ENCODE measurements at places on chromosomes 3 and 15.

- DNase-seq, result no peak
These were observed 7.6 kb downstream of the HSPBAP1 start for GRCh38 chr3:122786066-122786465.

DNA sequence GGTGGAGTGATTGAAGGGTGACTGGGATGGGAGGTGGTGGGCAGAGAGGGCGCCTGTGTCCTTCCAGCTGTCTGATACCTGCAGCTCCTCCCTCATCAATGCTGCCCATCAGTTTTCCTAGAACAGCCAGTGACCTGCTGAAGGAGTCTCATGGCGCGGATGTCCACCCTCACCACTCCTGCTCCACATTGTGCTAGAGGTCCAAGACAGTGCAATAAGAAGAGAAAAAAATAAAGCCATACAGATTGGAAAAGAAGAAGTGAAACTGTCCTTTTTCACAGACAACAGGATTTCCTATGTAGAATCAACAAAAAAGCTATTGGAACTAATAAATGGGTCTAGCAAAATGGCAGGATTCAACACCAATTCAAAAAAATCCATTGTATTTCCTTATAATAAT is 7.4 kb downstream of the ZDHHC19 start:
- DNase-seq, result no peak

GRCh38 chr15:90114451-90114901 is 12.2 kb upstream of the IDH2 start:
- DNase-seq, result no peak

DNA sequence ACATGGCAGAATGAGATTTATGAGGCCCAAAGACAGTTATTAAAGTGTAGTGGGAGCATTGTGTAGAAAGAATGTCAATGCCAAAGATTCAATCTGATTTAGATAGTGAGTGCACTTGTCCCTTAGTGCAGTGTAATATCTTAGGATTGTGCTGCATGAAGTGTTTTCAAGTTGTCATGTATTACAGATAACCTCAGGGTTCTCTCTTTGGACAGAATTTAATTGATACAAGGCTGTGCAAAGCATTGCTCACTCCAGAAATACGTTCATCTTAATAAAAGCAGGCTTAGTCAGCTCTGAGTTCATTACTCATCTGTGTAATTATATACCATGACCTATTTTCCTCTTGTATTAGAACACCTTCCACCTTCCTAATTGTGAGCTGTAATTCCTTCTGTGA is 16.0 kb upstream of the GPR171 start:
- peak; percentile 84 for DNase-seq

DNA sequence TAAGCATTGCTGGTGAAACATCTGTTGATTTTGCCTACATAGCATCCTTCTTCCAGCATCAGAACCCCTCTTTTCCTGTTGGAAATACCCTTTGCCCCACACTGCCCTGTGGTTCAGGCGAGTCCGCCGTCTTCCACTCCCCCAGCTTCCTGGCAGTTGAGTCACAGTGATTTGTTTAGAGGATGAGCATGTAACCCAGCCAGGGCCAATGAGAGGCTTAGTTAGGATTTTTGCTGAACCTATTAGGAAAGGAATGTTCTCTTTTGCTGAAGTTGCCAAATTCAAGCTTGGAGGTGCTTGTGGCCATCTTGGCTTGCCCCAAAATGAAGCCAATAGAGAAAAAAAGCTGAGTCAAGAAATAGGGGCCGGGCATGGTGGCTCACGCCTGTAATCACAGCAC is 19.0 kb upstream of the MEX3B start:
- no peak for DNase-seq

DNA sequence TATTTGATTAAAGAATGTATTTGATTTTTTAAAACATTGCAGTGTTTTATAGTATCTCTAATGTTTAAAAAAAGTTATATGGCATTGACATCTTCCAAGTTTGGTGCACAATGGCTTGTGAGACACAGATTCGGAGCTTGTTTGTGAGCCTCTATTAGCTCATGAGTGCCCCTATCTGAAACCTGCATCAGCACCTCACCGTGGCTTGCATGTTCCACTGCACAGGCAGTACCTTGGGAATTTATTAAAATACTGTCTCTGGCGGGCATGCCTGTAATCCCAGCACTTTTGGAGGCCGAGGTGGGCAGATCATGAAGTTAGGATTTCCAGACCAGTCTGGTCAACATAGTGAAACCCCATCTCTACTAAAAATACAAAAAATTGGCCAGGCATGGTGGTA is 6.8 kb upstream of the RTP2 start:
- no peak for DNase-seq

DNA sequence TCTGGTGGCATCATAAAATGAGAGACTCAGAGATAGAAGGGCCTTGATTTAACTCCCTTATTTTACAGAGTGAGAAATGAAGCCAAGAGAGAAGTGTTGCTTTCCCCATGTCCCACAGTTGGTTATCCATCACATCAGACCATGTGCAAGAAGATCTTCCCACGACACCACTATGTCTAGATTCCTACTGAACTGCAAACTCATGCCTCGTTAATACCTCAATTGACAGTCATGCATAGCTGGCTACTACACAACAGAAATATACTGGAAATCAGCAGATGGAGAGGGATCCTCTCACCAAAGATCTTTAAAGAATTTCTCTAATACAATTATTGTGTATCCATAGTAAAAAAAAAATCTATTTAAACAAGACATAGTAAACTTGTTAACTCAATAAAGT is 33.3 kb downstream of the PEAK1 start:
- DNase-seq, result no peak

DNA sequence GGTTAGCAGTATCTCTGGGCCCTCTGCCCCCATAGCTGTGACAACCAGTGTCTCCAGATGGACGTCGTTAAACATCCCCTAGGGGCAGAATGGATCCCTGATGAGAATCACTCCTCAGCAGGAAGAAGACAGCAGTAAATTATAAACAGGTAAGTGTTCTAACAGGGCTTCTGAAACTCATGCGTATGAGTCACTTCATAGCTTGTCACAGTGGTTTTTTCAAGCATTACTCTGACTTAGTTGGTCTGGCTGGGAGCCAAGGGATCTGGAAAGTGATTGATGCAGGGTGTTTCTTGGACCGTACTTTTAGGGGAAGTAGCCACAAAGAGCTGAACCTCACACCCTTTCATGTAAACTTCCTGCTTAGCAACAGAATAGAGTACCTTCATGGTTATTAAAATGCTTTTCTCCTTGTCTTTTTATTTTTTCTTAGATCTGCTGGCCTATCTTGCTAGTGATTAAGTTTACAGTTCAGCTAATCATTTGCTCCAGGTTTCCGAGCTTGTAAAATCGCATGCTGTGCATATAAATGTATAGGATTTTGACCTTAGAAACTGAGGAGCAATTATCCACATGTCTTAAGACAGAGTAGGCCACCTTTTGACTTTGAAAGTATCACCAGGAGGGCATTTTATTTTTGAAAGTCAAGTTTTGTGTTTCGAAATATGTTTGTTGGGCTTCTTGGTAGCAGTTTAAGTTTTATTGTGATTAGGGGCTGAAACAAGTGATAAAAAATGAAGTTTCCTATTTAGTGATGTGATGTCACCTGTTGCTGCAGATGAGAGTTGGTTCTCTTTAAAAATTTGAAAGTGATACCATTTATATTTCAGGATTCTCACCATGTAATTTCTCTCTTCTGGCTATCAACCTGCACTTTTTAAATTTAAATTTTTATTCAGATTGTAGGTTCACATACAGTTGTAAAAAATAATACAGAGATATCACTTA is 333.9 kb downstream of the PTPRG start:
- peak; percentile 33 for DNase-seq

GRCh38 chr15:101172501-101173071 is 79.3 kb downstream of the CHSY1 start:
- DNase-seq, result peak; percentile 66

- no peak for DNase-seq
These were observed 11.0 kb upstream of the ANKRD28 start for GRCh38 chr3:15808679-15809310.

DNA sequence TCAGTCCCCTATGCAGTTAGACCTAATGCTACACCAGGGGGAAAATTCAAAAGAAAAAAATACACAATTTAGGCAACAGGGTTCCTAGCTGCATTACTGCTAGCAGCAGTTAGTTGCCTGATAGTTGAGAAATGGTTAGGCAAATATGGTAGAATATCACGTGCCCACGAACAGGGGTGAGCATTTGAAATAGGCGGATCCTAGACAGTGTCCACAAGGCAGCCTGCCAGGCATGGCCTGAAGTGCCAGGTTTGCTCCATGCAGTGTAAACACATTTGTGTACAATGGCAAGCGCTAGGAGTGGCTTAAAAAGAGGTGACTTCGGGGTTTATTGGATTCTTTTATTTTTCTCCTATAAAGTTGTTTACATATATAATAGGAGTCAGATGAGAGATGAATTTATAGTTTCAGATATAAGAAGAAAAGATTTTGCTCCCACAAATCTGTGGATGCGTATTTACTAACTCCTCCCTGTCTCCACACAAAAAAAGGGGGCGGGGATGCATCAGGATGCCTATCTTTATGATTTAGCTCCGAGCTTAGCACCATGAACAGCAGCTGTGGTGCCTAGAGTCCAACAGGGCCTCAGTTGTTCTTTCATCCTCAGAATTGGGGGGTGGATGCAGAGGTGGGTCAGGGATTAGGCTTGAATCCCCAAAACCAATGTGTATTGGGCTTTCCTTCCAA is 3.9 kb upstream of the TGM4 start:
- DNase-seq, result no peak

DNA sequence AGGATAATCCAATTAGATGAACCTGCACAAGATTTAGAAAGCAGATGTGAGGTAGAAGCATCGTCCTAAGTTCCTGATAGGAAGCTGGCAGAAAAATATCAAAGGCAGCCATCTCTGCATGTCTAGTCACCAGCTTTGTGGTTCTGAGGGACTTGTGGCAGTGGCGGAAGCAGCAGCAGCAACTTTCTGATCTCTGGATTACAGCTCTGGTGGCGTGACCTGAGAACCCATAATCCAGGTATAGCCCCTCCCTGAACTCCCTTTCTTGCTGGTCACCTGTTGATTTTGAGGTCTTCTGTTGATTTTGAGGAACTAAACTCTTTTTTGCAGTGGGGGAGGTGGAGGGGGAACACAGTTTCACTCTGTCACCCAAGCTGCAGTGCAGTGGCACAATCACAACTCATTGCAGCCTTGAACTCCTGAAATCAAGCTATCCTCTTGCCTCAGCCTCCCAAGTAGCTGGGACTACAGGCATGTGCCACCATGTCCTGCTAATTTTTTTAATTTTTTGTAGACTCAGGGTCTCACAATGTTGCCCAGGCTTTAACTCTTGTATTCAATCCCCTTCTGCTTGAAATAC is 7.9 kb downstream of the FSIP1 start:
- no peak for DNase-seq

GRCh38 chr3:136495213-136495612 is 245.1 kb downstream of the PCCB start:
- DNase-seq, result no peak

- no peak for DNase-seq
These were observed 55.7 kb upstream of the CP start for GRCh38 chr3:149277331-149277813.

GRCh38 chr15:96535148-96535547 is 204.6 kb downstream of the NR2F2 start:
- DNase-seq, result no peak

- DNase-seq, result peak; percentile 4
These were observed 59.8 kb downstream of the TP53BP1 start for GRCh38 chr15:43433165-43433564.

- DNase-seq, result no peak
These were observed 12.2 kb upstream of the SLC7A14 start for GRCh38 chr3:170598091-170598502.

GRCh38 chr3:78900880-78901279 is 866.9 kb downstream of the ROBO1 start:
- DNase-seq, result no peak

DNA sequence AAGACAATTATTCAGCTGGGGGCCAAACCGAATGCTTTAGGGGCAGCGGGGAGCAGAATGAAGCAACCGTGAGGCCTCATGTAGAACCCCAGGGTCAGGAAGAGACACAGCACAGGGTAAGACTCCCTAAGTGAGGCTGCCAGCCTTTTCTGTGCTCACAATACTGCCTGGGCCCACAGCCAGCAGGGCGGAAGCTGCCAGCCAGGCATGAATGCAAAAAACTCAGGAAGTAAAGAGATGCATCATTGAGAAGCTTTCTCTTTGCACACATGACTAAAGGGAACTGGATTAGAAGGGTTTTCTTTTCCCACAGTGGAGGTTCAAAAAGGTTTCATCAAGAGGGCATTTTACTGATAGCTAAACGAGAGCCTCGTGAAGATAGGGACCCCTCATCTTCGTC is 33.3 kb downstream of the CA12 start:
- DNase-seq, result peak; percentile 70

DNA sequence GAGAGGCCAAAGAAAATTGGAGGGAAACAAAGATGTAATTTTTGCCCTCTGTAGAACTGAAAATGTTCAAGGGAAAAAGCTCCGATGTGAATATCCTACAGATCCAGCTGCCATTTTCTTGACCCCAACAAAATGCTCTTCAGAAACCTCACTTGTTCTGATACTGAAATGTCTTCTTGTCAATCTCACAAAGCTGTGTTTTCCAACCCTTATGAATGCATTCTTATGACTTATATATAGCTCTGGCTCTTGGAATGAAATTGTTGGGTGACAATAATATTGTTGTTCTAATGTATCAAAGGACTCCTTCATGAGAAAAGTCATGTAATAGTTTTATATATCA is 157.1 kb upstream of the TGFBR2 start:
- DNase-seq, result no peak

DNA sequence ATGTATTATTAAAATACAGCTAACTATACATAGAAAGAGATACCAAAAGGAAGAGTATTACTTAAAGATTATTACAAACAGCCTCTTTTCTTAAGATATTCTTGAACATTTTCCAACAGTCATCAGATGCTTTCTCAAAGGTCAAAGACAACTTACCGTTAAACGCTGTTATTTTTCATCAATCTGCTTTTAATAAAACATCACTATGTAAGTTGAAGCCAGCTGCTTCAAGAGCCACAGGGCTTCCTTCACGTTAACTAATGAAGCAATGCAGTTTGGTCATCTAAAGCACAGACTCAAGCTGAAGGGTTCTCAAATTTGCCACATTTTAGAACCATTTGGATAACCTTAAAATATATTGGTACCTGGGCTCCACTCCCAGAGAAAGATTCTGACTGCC is 578.8 kb downstream of the ROBO2 start:
- no peak for DNase-seq

DNA sequence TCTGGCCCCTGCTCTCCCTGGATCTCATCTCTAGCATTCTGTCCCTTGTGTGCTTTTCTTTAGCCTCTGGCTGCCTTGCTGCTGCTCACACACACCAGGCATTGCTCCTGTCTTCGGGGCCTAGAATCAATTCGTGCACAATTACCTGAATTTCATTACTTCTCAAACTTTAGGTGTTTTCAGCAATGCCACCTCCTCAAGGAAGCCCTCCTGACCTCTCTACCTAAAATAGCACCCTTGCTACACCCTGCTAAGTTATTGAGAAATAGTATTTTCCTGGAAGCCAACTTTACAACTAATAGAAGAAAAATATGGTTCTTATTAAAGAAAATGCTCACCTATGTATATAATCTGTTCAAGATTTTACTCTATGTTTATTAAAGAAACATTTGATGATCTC is 40.4 kb downstream of the CP start:
- DNase-seq, result no peak

Measured in muscle of back (tissue), 13 donors.